ENCODE measurements at places on chromosomes 2 and 18. TPM values are rescaled to one million over a fixed set of nuclear protein-coding genes. Genes with fewer than 3 reads are reported as not detected.

DNA sequence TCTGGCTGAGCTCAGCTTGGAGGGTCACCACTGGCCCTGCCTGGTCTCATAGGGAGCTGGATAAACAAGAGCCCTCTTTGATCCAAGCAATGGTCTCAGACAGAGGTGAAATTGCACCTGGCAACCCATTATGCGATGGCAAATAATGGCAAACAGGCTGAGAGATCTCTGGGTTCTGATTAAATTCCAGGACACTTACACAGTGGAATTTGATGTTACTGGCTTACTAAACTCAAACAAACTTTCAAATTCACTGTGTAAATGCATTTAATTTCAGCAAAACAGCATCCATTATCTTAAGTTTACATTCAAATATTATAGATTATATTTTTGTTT is 19.5 kb upstream of the STAT4 start:
- DNase-seq, result no peak

The POLR1A gene
- 20.6 TPM for polyA plus RNA-seq

GRCh38 chr18:47389210-47389609 is 137.8 kb upstream of the SKOR2 start:
- DNase-seq, result no peak

DNA sequence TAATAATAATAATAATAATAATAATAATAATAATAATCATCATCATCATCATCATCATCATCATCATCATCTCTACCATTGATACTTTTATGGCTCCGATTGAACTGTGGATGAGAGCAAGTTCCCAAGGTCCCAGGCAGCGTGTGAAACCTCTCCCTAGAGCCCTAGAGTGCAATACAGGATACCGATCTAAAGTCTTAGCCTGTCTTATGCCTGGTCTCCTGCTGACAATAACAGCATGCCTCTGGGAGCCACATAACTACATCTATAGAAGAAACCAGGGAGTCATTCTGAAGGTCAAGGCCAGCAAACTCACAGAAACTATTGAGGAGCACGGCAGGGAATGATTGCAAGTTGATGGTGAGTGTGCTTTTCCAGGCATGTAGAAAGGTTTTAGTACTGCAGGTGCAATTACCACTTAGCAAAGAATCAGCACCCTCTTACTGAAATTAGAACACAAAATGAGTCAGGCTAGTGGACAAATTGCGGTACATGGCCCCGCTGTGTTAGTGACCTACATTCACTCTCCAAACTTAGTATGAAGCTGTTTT is 457.2 kb upstream of the CDH20 start:
- no peak for DNase-seq

DNA sequence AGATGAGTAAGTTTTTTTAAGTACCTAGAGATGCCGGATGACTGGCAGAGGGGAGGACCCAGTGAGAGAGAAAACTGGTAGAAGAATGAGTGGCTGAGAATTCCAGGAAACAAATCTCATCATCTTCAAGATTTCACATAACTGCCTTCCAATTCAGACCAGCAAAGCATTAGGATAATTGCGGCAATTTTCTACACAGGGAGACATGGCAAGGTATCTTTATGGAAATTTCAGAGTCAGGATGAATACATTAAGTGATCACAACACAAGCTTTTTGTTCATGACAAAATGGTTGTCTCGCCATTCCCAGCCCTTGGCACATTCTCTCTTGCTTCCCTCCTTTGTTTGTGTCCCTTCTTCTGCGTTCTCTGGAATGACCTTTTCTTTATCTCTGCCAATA is 82.1 kb downstream of the ALK start:
- no peak for DNase-seq

GRCh38 chr2:226728996-226729395 is 70.6 kb downstream of the IRS1 start:
- no peak for DNase-seq

The RAMP1 gene
- polyA plus RNA-seq, result 6.6 TPM

DNA sequence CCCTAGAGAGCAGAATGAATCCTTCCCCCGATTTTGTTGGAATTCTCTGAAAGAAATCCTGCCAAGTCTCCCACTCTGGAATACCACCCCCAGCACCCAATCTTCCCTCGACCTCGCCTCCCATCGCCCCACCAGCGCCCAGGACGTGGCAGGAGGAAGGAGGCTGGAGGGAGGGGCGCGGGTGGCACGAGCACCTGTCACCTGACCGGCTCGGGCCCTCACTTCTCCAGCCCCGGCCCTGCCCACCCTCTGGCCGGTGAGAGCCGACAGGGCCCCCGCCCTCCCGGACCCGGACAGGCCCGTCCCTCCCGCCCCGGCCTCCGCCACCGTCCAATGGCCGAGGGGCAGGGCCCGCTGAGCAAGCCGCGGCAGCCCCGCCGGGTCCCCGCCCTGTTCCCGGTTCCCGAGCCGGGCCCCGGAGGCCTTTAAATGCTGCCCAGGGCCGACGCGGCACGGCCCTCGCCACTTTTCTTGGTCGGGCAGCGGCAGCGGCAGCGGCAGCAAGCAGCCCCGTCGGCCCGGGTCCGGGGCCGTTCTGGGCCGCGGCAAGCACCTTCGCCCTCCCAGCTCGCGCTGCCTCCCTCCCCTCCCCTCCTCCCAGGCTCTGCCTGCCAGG is at the start of gene LGALSL:
Gene LGALSL, plus strand, starts transcription at position 393 of the 616 bp plus-strand sequence. CDS start 384 bp downstream, outside the sequence.
- DNase-seq, result peak; percentile 57

- no peak for DNase-seq
Observed at GRCh38 chr2:54941248-54941984, 108.8 kb downstream of the RTN4 start.

DNA sequence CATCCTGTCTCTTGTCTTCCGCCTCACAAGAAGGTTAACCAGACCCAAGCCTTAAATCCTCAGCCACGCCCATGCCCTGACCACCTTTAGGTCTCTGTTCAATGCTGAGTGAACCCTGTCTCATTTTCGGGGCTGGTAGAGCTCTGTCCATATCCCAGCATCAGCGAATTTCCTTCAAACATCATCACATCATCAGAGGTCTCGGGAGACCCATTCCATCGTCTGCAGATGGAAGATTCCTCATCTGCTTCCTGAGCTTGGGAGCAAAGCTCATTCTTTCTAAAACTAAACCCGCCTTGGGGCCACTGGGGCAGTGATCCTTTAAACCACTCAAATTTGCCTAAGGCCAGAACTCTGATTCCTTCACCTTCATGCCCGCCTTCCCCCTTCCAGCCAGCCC is 173.7 kb downstream of the TTC32 start:
- DNase-seq, result no peak

Measured in right renal cortex interstitium (tissue), 3 donors.